ENCODE measurements at places on chromosomes 13 and 19. TPM values are rescaled to one million over a fixed set of nuclear protein-coding genes. Genes with fewer than 3 reads are reported as not detected.

- DNase-seq, result no peak
These were observed 2.8 kb downstream of the TSHZ3 start for GRCh38 chr19:31346184-31347059.

DNA sequence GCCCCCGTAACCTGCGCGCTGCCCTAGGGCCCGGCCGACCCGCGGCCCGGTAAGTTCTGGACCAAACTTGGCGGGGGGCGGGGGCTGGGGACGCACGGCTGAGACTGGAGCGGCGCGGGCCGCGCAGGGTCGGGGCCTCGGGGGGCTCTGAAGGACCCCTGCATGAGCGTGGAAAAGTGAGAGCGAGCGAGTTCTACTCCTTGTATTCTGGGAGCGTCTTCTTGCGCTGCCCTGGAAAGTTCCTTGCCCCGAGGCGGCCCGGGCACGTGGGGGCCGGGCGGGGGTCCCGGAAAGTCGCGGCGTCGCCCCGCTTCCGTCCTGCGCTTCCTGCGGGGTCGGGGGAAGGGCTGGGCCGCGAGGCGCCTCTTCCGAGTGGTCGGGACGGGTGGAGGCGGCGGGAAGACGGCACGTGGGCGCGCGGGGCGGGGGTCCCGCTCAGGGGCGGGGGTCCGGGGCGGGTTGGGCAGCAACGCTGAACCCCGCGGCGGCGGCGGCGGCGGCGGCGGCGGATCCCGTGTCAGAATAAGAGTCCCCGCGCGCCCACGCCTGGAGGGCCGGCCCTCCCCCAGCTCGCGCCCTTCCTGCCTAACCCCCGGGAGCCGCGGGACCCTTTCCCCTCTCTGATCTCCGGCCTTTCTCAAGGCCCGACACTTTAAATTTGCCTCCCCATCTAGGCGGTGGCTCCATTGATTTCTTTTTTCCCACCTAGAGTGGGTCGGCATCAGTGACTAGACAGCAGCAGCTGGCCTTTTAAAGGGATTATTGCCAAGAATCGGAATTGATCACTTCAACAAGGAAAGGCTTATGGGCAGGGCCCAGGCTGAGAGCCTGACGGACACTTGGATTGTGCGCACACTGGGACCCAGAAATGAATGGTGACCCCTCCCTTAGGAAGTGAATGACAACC lies 749 bp downstream of the GATAD2A start:
- DNase-seq, result peak; percentile 56

DNA sequence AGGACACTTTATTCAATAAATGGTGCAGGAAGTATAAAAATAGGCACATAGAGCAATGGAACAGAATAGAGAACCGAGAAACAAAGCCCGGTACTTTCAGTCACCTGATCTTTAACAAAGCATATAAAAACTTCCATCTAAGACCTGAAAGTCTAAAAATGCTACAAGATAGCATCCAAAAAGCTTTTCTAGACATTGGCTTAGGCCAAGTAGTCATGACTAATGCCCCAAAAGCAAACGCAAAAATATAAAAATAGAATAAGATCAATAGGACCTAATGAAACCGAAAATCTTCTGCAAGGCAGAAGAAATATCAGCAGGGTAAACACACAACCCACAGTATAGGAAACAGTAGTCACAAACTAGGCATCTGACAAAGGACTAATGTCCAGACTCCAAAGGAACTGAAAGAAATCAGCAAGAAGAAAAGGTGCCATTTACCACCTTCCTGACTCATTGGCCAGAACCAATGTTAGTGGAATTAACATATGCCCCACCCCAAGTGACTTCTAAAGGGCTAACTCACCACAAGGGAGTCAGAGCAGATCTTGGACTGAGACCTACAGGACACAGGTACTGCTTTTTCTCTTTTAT lies 40.8 kb upstream of the CEACAM21 start:
- DNase-seq, result no peak

GRCh38 chr13:112115403-112116091 lies 48.6 kb downstream of the SOX1 start:
- no peak for DNase-seq

DNA sequence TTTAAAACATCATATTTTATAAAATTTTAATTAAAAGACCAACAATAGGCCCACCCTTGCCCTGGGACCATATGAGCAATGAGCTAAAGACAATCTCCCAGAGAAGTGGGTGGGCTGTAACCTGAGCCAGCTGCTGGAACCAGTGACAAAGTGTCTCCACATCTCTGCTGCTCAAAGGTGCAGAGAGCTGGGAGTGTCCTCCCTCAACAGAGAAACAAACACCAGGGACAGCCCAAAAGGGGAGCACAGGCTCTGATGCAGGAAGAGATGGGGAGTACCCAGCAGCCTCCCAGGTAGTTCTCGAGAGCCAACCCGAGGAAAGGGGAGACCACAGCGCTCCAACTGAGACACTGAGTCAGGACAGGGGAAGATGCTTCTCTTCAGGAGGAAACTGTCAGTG lies 39.1 kb downstream of the DOCK9 start:
- no peak for DNase-seq

DNA sequence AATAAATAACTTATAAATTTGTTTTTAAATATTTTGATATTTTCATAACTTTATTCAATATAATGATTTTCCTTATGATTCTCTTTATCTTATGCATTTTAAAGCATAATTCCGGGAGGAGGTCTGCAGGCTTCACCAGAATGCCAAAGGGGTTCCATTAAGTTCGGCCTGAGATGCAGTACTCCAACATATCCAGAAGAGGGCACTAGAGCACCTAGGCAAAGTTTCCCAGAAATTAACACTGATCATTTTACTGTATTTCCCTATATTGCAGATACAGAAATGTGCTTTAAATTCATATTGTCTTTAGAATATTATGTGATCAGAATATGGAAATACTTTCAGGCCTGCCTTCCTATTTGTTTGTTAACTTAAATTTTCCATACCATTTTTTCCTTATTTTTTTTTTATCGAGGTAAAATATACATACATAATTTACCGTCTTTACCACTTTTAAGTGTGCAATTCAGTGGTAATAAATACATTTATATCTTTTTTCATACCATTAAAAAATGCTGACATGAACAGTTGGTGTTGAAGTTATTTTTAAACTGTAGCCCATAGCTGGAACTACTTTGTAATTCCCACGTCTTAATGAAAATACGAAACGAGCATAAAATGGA lies 58.9 kb upstream of the TM9SF2 start:
- DNase-seq, result peak; percentile 71

GRCh38 chr19:53662209-53662608 lies 30.4 kb downstream of the DPRX start:
- DNase-seq, result no peak

GRCh38 chr13:75038393-75039113 lies 443.4 kb downstream of the TBC1D4 start:
- no peak for DNase-seq

DNA sequence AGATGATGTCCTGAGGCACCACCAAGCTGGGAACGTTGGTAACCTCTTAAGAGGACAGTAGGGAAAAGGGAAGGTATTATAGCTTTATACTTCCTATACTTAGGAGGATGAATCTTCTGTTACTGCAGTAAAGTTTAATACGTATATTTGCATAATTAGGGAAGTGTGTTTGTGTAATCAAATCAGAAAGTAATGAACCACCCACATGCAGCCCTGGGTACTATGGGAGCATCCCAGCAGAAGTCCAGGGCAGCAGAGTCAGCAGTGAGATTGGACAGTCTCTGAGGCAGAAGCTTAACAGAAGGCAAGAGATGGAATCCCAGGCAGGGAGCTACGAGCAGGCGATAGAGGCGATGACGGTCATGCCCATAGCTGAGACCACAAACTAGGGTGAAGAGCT lies 12.5 kb downstream of the SAFB start:
- no peak for DNase-seq

DNA sequence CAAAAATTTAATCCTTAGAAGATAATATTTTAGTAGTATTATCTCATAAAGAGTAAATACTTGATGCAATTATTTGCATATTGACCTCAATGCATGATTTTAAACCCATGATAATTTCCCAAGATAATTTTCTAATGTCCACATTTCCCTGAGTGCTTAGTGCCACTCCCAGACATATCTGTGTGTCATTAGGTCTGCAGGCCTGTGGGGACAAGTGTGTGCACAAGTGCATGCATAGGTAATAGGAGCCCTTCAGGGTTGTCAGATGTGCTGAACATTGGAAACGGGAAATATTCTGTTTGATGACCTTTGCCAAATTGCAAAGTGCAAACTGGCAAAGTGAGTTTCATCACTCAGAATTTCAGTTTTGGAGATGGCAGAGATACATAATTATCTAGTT lies 369.9 kb downstream of the KLF5 start:
- no peak for DNase-seq

GRCh38 chr13:37456506-37456905 lies 142.1 kb downstream of the POSTN start:
- DNase-seq, result no peak

- no peak for DNase-seq
These were observed 48.2 kb downstream of the STK24 start for GRCh38 chr13:98528663-98529064.

- DNase-seq, result no peak
These were observed 1.1 kb upstream of the GJA3 start for GRCh38 chr13:20161951-20162300.

DNA sequence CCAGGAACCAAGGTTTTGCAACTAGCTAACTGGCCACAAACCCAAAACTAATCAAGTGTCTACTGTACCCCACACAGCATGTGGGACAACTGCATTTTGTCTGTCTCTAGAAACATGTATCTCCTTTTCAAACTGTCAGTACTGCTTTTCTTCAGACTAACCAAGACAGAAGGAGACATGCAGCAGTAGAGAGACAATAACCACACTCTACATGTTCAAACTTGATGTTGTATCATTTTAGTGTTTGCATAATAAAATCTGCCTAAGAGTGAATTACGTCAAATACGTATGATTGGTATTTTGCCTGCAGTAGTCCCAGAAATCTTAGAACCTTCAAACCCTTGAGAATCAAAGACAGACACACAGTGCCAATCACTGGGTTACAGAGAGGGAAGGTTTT lies 22.0 kb upstream of the FREM2 start:
- no peak for DNase-seq

- DNase-seq, result no peak
These were observed 8.9 kb downstream of the SARS2 start for GRCh38 chr19:38921420-38922274.

DNA sequence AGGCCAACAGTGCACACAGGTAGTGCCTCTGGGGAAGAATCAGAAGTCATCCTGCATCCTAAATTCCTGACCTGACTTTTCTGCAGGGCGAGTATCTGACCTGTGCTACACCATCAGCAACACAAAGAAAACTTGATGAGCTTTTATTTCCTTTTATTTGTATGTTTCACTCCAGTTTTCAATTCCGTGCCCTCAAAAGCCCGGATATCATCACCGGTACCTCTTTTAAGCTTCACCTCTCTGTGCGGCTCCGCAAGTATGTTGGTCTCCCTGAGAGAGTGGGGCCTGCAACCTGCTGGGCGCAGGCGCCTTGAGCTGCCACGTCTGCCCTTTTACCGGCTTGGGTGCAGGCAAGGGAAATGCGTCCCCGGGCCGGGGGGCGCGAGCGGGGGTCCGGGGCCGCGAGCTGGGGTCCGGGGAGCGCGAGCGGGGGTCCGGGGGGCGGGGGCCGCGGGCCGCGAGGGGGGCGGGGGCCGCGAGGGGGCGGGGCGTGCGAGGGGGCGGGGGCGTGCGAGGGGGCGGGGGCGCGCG lies 4.3 kb upstream of the DUXA start:
- peak; percentile 34 for DNase-seq

DNA sequence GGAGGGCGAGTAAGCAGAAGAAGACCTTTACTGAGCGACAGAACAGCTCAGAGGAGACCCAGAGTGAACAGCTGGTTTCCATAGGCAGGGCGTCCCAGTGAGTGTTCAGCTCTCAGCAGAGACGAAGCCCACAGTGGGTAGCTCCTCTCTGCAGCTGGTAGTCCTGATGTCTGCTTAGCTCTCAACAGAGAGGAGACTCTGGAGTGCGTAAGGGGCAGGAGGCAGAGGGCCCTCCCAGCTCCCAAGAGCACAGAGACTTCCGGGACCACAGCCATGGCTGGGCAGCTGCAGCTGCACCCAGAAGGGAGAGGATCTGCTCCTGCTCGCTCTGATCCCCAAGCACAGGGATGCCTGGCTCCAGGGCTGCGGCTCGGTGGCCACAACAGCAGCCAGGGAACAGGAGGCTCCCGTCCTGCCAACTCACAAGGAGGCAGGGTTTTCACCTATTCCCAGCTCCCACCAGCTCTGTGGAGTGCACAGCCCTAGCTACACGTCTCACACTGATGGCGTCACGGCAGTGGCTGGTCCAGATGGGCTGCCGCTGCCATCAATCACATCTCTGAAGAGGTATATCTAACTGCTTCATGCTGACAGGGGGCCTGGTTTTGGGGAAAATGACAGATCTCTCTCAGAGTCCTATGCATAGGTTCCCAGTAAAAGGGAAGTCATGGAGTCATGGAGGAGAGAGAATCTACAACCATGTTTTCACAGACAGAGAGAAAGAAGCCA lies 2660.1 kb upstream of the PCDH20 start:
- no peak for DNase-seq

TNNT1 gene
- total RNA-seq, result not detected

SPTBN4 gene
- total RNA-seq, result not detected

RNF17 gene
- total RNA-seq, result not detected

DHX34 gene
- total RNA-seq, result 12.6 TPM

ZNF610 gene
- 1.6 TPM for total RNA-seq

PTOV1 gene
- 94.3 TPM for total RNA-seq

S1PR2 gene
- 3.8 TPM for total RNA-seq

DENND1C gene
- 94.1 TPM for total RNA-seq

SIGLEC8 gene
- not detected for total RNA-seq

ZNF737 gene
- 19.1 TPM for total RNA-seq

ZNF813 gene
- 6.2 TPM for total RNA-seq

ZNF135 gene
- total RNA-seq, result 1.2 TPM

ANGPTL8 gene
- not detected for total RNA-seq

All from activated CD8-positive, alpha-beta T cell treated with anti-CD3 and anti-CD28 coated beads, Interleukin-2, amount 10 ng/mL, durations not matched to agents 7 days and 5 days (primary cell).